Muscle of back (tissue), 13 donors: ENCODE measurements at places on chromosomes 13 and 19.

DNA sequence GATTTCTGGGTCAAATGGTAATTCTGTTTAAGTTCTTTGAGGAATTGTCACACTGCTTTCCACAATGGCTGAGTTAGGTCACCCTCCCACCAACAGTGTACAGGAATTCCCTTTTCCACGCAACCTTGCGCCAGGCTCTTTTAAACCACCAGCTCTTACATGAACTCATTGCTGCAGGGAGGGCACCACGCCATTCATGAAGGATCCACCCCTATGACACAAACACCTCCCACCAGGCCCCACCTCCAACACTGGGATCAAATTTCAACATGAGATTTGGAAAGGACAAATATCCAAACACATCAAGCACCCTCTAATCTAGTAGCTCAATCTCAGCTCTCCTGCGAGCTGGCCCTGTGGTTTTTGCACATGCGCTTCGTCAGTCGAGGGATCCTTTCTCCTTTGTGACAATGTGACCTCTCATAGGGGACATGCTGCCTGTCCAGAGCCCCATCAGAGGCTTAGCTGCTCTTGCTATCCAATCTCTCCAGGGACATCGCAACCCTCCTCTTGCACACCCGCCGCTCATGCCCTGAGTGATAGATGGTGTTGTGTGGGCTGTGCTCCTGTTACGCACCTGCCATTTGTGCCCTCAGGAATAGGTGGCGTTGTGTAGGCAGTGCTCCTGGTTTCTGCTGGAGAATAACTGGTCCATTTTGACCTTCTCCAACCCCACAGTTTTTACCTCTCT is 328.0 kb downstream of the UQCRFS1 start:
- DNase-seq, result no peak

- no peak for DNase-seq
Observed at GRCh38 chr13:110463871-110464510, 97.5 kb downstream of the RAB20 start.

DNA sequence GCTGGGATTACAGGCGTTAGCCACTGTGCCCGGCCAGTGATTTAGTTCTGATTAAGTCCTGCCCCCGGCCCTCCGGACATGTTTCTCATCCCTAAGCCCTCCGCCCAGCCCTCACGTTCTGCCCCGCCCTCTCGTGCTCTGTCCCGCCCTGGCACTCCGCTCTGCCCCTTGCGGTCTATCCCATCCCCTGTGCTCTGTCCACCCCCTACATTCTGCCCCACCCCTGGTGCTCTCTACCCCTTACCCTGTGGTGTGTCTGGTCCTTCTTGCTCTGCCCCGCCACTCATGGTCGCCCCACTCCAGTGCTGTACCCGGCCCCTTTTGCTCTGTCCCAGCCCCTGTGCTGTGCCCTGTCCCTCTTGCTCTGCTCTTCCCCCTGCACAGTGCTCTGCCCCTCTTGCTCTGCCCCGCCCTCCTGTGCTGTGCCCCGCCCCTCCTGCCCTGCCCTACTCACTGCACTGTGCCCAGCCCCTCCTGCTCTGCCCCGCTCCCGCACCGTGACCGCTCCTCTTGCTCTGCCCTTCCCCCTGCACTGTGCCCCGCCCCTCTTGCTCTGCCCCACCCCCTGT is 3.0 kb downstream of the GTPBP3 start:
- no peak for DNase-seq

- DNase-seq, result peak; percentile 14
Observed at GRCh38 chr13:89791971-89792630, 1555.4 kb upstream of the MIR17HG start.

- DNase-seq, result peak; percentile 27
Observed at GRCh38 chr13:37869756-37870488, at the start of gene TRPC4. Gene TRPC4, minus strand, starts transcription at chr13:37869772. Its CDS starts 86,439 bp downstream, at chr13:37783333.

DNA sequence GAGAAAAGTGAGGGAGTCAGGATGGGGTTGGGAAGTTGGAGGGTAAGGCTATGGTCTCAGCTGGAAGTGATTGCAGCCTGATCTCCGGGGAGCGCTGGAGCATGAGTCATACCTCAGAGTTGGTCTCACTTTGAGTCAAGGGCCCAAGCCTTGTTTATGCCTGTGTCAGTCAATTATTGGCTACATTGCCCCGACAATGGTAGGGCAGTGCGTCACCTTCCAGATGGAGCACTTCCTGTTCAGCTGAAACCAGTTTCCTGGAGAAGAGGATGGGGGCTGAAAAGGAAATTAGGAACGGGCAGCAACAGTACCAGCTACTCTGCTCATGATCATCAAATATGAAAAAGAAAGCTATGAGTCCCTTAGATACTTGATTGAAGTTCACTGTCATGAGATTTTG is 60.4 kb downstream of the ADGRE1 start:
- peak; percentile 10 for DNase-seq

- no peak for DNase-seq
Observed at GRCh38 chr19:33401683-33402420, 28.3 kb downstream of the CEBPG start.

DNA sequence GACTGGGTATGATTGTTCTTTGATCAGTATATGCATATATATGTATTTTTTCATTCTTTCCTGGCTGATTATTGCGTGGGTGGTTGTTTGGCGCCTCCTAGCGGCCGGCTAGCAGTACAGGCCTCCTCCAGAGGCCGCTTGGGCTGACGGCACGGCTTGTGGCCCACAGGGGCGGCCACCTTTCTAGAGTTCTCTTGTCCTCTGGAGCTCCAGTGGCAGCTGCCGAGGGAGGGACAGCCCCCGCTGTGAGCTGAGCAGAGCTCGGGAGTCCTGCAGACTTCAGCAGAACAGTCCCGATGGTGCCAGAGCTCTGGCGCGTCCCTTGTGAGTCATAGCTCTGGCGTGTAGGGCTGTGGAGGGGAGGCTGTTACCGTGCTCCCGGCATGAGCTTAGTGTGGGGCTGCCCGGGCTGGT is 22.5 kb upstream of the ZNF429 start:
- DNase-seq, result no peak

DNA sequence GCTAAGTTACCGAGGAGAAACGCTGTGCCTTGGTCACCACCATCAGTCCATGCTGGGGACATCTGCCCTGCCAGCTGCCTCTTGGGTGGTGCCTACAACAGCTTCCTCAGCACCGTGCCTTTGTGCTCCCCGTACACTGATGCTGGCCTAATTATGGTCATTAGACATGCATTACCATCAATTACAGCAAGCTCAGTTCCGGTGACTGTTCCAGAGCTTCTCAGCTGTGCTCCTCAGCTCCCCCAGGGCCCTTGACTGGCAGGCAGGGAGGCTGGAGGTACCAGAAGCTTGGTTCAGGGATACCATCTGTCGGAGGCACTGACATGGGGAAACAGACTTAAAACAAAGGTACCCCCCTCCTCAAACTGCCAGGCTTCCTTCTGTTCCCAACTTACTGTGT is 40.2 kb downstream of the CILP2 start:
- DNase-seq, result no peak

DNA sequence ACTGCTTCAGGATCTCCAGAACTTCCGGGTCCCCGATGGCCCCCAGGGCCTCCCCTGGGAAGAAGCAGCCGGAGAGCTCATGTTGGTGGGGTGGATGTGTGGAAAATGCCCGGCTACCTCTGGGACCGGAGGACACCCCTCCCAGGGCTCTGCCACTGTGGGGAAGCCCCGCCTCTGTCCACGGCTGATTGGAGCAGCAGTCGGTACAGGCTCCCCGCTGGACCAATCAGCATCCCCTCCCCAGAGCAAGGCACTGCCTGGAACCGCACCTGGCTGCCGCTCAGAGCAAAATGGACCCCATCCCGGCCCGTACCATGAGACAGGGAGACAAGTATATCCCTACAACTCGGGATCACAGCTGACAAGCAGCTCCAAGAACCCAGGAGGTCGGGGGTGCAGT is 6.4 kb downstream of the DOHH start:
- DNase-seq, result no peak

DNA sequence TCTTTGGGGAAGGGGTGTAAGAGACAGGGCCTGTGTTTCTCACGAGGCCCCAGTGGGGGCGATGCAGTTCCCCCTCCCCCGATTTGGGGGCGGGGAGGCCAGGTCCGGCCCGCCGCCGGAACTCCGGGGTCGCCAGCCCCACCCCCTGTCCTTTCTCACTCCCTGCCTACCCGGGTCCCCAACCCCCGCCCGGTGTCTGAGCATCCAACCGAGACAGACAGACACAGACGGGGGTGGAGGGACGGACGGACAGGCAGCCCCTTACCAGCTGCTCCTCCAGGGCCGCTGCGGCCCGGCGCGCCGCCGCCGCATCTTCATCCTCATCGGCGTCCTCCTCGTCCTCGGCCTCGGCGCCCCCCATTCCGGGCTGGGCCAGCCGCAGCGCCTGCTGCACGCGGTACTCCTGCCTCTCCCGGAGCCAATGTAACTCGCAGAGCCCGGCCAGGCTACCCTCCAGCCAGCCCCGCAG is 397 bp downstream of the DACT3 start:
- DNase-seq, result no peak

- no peak for DNase-seq
Observed at GRCh38 chr13:29754473-29754806, 96.0 kb downstream of the UBL3 start.

DNA sequence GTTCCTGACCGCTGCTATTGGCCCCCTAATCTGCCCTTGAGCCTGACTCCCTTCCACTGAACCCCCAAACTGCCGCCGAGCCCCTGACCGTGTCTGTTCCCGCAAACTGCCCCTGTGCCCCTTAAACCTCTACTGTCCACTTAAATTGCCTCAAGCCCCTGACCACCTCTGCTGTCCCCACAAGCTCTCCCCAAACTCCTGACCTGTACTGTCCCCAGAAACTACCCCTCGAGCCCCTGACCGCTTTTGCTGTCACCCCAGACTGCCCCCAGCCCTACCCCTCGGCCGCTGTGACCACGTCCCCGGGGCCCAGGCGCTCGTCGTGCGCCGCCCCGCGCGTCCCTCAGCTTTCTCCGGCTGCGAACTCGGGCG is 382 bp downstream of the ZNF77 start:
- no peak for DNase-seq

- DNase-seq, result no peak
Observed at GRCh38 chr13:84446972-84447639, 564.8 kb upstream of the SLITRK1 start.

DNA sequence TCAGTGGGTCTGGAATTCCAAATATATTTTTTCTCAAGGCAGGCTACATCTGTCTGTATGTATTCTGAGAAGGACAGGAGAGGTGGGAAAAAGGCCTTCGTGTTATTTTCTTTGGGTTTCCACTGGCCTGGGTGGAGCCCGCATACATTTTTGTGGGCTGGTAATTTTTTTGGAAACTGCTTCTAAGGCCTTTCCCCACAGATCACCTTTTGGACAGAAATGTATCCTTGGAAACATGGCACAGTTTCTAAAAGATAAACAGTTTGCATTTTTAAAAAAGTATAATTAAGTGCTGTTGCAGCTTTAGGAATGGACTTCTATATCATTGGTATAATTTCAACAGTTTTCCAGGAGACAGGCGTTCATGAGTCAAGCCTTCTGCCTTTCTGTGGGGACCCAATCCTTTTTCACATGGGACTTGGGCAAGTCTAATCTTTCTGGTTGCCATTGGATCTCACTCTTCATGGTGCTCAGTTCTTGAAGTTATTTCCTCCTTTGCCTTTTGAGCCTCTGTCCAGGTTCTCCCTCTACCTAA is 8.9 kb downstream of the RFX2 start:
- DNase-seq, result no peak

DNA sequence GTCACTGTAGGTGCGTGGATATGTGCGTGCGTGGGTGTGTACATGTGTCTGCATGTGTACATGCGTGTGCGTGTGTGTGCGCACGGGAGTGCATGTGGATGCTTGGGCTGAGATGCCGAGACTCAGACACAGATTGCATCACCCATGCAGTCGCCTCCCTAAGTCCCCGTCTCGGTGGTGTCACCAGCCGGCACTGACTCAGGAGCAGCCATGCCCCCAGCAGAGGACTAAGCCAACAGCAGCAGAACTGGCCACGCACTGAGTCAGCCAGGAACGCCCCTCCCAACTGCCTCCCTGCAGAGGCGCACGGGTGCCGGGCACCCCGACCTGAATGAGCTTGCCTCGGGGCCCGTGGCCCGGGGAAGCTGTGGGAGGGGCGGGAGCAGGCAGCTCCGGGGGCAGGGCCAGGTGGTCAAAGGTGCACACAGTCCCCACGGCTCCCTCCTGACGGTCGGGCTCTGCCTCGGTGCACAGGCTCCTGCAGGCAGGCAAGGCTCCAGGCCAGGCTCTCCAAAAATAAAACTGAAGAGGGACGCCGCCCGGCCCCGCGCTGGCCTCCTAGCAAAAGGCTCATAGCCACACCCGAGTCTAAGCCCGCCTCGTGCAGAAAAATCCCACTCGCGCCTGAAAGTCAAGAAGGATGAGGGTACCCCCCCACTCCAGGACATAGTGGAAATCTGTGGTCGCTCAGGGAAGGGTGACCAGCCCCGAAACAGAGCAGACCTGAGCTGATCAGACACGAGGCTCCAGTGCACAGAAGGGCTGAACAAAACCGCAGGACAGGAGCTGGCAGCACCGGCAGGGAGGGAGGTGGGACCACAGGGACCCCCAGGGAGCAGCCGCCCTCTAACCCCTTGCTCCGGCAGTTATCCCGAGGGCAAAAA is 49.2 kb downstream of the GADD45B start:
- no peak for DNase-seq
